ENCODE measurements at places on chromosomes 7 and 10.
A peak's percentile ranks its signal among the peaks of the same experiment; 100 is the strongest.

- no peak for DNase-seq
Observed at GRCh38 chr10:100869399-100869798, 43.4 kb upstream of the SLF2 start.

GRCh38 chr10:73218431-73219191 lies 28.4 kb downstream of the DNAJC9 start:
- no peak for DNase-seq

DNA sequence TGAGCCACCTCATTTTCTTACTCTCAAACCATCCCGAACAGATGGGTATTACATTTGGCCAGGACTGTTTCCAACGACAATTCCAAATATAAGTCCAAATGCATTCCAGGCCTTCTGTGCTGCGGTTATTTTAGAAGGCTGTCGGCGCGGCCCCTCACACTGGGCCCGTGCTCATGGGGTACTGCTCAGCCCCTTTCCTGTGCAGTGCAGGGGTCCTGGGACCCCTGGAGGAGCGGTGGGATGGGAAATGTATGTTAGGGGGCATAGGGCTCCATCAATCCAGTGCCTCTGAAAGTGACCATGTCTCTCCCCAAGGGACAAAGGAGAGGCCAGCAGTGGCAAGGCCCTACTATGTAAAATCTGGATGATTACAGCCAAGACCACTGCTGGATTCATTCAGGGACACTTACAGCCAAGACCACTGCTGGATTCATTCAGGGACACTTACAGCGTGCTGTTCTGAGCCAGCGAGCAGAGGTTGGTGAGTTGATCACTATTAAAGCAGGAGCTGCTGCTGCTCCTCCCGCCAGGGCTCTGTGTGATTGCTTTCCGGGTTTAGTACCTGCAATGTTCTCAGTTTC lies 66.3 kb downstream of the CHST15 start:
- DNase-seq: no peak

- no peak for DNase-seq
Observed at GRCh38 chr10:71644307-71645180, 75.0 kb downstream of the C10orf105 start.

DNA sequence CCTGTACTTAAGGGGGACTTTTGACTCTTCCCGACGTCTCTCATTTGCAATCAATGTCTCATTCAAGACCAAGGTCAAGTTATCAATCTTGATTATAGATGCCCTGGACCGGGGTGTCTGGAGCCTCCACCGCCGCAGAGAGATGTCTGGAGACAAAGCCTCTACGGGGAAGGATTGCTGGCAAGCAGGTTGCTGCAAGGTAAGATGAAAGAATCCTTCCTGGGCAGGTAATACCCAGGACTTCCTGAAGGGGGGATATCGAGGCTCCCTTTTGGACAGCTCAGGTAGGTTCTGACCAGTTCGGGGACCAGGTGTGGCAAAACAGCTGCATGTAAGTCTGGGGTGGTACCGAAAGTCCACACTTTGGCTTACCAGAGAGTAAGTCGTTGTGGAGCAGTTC lies 12.5 kb upstream of the CUX1 start:
- no peak for DNase-seq

- DNase-seq: peak; percentile 74
Observed at GRCh38 chr7:101153969-101154692, at the start of gene AP1S1. TSS of gene AP1S1 (plus strand) at chr7:101154476. CDS start at chr7:101154515, 39 bp downstream.

DNA sequence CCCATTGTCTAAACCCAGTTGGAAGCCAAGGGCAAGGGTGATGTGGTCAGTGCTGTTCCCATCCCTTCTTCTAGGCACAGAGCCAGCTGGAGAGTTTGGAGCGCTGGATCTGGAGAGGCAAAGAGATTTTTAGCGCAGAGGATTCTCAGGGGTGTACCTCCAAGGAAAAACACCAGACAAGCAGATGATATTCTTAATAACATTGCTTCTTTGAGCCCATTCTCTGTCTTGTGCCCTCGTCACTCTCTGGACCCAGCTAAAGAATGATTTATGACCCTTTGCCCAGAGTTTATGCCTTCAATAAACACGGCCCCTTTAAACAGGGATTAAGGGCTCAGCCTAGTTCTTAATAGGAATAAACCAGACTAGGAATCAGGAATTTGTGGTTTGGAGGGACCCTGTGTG lies 4.7 kb upstream of the HIP1 start:
- DNase-seq: no peak

DNA sequence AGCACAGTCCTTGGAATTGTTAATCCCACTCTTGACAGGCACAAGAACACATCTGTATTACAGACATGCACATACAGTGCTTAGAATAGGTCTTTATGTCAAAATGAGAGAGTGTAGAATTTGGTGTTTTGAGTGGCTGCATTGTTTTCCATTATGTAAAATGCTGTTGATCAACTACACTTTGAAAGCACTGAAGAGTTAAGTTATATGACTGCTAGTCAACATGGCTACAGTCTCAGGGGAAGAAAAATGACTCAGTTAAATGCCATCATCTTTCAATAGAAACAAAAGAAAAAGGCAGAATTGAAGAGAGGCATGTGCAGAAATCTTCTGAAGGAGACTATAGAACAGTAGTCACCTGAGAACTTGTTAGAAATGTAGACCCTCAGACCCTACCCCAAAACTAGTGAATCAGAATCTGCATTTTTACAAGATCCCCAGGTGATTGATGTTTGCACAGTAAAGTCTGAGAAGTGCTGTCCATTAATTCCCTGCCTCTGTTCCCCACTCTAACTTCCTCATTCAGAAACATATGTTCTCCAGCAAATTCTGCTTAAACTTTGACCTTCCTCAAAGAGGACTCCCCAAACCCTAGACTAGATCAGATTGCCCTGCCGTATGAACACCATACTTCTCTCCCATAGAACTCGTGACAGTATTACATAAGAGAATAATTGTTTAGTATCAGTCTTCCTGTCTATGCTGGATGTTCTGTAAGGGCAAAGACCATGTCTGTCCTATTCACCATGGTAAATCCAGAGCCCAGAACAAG lies 16.0 kb downstream of the SND1 start:
- DNase-seq: no peak
